ENCODE measurements at places on chromosomes 12 and 14.

DNA sequence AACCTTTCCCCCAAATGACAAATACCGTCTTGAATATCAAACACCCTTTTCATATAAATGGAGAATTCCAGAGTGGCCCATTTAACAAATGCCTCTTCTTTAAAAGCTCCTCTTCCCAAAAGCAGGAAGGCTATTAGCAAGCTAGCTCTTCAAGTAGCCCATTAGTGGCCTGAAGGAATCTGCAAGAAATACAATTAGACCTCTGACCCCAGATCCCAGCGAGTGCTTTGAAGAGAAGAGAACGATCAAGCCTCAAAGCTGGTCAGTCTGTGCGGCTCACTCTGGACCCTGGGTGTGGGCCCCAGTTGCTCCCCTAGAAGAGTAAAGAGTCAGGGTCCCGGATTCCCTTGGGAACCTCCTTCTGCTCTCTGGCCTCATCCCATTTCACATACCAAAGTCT is 325.6 kb downstream of the NUAK1 start:
- DNase-seq, result no peak

DNA sequence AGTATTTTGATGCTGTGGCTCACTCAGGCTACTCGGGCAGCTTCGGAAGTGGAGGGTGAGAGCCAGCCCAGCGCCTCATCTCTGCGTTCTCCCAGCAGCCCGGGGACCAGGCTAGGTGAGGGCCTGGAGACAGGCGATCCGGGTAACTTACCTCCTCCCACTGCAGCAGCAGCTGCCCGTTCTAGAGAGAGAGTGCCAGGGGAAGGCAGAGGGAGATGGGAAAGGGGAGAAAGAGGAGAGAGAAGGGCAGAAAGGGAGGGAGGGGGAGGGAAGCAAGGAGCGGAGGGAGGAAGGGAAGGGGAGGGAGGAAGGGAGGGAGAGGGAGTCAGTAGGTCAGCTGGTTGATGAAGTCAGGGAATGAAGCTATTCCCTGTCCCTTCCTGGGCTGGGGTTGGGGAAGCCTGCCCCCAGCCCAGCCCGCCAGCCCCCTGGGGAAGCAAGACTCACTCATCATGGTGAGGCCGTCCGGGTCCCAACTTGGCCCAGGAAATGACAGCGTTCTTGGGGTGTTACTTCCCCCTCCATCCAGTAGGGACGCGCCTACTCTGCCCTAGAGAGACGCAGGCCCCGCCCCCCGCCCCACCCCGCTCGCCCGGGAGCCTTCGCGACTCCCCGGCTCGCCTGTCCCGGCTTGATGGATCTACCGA is at the start of gene IFI27L2:
TSS of gene IFI27L2 (minus strand) at position 494 of the 647 bp plus-strand sequence. CDS start at position 454, 40 bp downstream.
- DNase-seq, result peak; percentile 76

DNA sequence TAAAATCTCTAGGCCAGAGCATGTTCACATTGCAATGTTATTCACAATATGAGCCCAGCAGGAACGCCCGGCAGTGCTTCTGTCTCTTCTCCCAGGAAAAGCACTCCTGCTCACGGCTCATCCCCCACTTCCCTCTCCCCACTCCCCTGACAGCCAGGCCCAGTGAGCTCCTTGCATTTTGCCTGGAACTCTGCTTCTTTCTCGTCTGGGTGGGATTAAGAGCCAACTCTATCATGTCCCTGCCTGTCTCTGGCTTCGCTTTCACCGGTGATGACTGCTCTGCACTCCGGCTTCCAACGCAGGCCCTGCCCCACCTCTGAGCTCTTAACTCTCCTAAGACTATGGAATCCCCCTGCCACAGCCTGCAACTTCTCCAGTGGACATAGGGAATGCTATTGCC is 2.5 kb downstream of the PLEK2 start:
- DNase-seq, result no peak

- DNase-seq, result no peak
These were observed 21.7 kb upstream of the NUP107 start for GRCh38 chr12:68665016-68665569.

DNA sequence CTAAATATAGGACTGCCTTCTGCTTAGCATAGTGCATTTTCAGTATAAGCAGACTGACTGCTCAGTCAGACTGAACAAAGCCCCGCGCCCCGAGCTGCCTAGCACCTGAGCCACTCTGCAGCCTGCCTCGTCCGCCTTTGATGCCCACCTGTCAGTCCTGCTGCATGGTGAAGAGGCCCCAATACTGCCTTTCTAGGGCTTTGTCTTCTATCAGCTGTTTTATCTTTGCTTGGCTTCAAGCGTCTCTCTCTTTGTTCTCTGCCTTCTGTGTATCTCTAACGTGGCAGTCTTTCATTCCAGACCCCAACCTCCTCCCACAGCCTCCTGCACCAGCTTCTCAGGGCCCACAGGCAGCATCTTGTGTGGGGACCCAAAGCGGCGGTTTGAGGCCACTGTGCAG is 1001.0 kb downstream of the VRK1 start:
- DNase-seq, result no peak

DNA sequence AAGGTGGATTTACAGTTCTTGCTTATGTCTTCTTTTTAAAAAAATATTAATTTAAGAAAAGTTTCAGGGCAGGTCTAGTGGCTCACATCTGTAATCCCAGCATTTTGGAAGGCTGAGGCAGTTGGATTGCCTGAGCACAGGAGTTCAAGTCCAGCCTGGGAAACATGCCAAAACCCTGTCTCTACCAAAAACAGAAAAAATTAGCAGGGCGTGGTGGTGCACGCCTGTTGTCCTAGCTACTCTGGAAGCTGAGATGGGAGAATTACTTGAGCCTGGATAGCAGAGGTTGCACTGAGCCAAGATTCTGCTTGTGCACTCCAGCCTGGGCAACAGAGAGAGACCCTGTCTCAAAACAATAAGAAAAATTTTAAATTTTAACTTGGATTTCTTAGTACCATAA is 5.4 kb upstream of the TAS2R46 start:
- no peak for DNase-seq

- DNase-seq, result no peak
These were observed 108.3 kb downstream of the KIF26A start for GRCh38 chr14:104246401-104247335.

GRCh38 chr12:178829-179109 is 35.2 kb downstream of the SLC6A12 start:
- no peak for DNase-seq

GRCh38 chr14:55354500-55354899 is 57.1 kb downstream of the ATG14 start:
- peak; percentile 62 for DNase-seq

GRCh38 chr12:82757656-82758055 is 71.0 kb downstream of the TMTC2 start:
- no peak for DNase-seq

DNA sequence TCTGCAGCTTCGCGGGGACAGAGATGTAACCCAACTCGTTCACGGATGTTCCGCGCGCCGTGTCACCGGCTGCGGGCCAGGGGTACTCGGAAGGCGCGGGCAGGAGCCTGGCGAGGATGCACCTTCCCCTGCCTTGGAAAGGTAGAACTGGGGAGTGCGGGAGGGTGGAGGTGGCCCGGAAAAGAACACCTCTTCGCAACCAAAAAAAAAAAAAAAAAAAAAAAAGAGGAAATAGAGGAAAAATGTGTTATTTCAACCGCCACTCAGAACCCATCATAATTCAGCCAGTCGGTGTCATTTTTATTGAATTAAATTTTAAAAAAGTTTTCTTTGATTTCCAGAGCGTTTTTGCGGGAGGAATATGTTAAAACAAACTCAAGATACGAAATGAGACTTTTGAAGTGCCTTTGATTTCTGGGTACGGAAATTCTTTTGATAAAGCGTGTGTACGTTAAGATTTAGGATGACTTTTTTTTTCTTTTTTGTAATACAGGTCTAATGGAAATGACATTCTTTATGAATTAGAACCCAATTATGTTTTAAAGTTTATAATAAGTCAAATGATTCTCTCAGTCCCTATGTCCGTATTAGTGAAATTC is 8.9 kb downstream of the CDKN1B start:
- no peak for DNase-seq

DNA sequence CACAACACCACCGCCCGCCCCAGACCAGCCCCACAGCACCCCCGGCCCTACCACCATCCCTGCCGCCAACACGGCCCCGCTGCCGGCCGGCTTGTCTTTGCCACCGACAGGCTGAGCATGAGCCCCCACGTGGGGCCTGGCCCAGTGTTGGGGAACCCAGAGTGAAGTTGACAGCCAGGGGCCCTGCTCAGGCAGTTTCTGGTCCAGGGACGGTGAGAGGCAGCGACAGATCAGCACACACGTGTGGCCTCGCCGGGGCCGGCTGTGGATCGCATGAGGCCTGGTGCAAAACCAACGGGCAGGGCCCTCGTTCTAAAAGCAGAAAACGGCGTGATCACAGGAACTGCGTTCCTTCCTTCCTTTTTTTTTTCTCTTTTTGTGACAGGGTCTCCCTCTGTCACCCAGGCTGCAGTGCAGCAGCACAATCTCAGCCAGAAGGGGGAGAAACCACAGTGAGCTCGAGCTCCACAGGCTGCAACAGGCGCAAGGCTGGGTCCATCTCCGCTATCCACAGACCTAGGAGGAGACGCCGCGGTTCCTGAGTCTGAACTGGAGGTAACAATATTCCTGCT is 50.5 kb upstream of the FBRSL1 start:
- no peak for DNase-seq

DNA sequence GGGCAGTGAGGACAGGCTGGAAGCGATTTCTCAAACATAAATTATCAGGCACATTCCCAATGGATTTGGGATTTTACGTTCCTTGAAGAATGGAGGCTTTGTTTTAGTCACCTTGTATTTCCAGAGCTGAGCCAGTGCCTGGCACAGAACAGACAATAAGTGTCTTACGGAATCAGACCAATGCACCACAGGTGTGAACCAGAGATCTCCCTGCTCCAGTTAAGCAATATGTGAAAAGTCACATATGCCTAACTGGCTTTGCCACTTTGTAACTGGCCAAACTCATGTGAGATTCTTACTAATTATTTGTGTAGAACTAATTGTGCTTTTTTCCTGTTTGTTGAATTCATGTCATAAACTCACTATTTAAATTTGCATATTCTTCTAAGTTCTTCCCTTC is 130.4 kb downstream of the KCNH5 start:
- DNase-seq, result no peak

DNA sequence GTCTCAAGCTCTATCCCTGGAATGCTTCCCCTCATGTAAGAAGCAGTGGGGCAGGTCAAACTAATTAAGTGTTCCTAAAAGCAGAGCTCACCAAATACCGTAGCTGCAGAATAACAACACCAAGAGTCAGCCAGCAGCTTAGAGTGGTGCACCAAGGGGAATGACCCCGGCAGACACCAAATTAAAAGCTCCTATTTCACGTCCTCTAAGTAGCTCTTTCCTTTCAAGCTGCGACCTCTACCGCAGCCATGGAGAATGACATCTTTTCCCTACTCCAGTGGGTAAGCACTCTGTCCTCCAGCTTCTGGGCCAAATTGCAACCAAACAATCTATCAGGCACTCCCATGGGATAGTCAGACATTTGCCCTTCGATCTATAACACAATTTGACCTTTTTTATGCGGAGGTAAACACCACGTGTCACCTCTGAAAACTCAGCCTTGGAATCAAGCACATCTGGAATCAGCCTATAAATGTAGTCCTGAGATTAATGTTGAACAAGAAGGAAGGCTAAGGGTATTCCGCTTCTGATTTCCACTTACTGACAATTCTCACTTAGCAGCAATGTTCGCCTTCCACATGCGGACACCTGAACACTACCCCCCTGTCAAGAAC is 67.6 kb upstream of the CDKN3 start:
- peak; percentile 60 for DNase-seq

DNA sequence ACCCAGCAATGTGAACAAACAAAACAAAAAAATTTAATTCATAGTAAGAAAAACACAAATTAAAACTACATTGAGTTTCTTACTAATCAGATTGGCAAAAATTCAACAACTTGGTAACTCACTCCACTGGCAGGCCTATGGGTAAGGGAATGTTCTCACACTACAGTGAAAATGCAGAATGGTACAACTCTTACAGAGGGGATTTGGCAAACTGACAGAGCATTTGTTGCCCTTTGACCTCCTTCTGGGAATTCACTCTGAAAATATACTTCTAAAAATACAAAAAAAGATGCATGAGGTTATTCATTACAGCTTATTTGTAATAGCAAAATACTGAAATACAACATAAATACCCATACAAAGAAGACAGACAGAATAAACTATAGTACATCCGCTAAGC is 32.8 kb downstream of the ABCD2 start:
- DNase-seq, result no peak

DNA sequence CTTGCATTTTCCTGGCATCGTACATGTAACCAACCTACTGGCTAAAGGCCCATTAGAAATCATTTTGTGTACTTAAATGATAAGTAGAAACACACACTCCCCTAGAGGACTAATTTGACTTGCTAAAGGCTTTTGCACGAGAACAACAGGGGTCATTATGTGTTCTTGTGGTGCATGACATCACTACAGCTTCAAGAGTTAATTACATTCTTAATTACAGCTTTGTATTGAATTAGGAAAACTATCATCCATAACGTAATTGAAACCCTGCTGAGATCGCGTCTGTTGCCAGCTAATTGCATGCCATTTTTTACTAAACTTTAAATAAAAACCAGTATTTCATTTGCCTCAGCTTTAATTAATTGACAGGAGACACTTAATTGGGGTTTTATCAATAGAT is 51.4 kb downstream of the TMEM132C start:
- DNase-seq, result no peak

DNA sequence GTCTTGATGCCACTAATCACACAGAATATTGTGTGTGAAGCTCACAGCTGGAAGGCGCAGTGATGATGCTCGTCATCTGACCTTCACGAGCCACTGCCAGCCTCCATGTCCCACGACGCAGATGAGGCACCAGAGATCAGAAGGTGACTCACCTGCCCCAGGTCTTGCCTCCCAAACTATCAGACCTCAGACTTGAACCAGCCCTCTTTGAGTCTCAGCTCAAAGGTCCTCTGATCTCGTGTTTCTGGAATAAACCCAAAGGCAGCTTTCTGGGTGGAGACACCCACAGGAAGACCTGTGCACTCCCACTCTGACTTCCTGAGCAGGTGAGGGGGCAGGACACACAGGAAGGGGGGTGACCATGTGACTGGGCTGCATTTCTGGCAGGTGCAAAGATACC is 19.6 kb upstream of the CHGA start:
- DNase-seq, result no peak

- no peak for DNase-seq
These were observed 74.4 kb upstream of the TRHDE start for GRCh38 chr12:72197790-72198189.

Measured in WTC11 (cell line).